ENCODE measurements at places on chromosomes 13 and 19.
A peak's percentile ranks its signal among the peaks of the same experiment; 100 is the strongest.

DNA sequence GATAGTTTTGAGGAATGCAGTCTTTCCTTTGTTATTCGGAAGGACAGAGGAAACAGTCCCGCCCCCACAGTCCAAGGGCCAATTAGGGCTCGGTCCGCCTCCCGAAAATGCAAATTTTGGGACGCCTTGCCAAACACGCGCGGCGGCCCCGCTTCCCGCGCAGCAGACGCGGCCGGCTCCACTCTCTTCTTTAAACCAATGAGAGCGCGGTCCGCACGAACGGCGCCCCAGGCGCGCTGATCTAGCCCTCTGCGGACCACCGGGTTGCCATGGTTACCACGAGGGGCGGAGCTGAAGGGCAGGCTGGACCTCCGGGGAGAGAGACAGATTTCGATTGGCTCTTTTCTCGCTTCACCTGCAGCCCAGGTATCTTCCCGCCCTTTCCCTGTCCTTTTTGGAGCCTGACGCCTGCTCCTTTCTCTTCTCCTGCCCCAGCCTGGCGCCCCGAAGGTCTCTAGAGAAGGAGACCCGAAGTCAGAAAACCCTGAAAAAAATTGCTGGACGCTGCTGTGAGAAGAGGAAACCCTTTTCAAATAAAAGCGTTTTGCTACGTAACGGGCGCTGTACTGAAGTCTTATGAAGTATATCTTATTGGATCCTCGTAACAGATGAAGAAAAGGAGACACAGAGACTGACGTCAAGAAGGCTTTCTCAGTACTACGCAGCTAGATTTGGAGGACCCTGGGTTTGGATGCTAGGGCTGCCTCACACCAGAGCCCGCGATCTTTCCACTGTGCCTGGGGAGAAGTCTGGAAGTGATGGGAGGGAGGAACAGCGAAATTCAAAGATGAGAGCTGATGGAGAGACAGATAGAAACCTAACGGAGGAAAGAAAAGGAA lies 2.0 kb downstream of the PTH2 start:
- no peak for DNase-seq

DNA sequence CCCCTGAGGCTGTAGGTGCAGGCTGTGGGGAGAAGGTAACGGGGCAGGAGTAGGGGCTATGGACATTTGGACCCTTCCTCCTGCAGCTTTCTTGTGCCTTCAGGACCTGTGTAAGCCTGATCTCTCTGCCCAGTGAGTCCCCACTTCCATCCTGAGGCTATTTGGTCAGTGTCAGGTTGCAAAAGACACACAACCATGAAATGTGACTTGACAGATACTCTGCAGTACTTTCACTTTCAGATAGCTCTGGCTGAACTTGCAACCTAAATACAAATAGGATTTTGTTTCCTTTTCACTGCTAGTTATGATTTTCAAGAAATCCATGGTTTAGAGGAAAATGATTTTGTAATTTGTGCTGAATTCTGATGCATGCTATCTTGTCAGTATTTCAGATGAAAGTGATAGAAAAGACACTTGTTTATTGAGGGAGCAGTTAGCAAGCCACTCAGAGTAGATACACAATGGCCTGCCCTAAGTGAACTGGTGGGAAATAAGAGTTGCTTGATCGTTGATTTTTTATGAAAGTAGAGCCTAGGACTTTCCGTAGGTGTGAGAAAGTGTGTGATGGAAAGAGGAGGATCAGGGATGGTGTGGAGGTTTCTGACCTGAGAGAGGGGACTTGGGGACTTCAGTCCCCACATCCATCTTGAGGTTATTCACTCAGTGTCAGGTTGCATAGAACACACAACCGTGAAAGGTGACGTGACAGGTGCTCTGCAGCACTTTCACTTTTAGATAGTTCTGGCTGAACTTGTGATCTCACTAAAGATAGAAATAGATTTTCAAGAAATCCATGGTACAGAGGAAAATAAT lies 18.1 kb upstream of the EID2 start:
- DNase-seq: peak; percentile 19

DNA sequence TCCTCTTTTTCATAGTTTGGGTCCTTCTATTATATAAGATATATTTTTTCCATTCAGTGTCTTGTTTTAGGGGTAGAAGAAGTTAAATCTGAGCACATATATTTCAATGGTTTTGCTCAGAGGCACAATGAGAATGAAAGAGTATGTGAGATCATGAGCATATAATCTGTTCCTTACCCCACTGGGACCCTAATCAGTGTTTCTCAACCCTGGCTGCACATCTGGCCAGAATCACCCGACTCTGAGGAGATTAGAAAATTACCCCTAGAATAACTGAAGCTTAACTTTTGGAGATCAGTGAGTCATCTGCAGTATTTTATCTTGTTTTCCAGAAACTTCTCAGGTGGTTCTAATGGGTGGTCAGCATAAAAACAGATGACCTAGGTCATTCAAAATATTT lies 782 bp downstream of the CYSLTR2 start:
- no peak for DNase-seq

GRCh38 chr13:25901460-25902376 lies 150.1 kb downstream of the SHISA2 start:
- peak; percentile 86 for DNase-seq

- peak; percentile 71 for DNase-seq
Measured at GRCh38 chr19:47230054-47230920, 712 bp downstream of the BBC3 start.

- DNase-seq: no peak
Measured at GRCh38 chr19:31128291-31128690, 220.9 kb downstream of the TSHZ3 start.

- no peak for DNase-seq
Measured at GRCh38 chr19:35273686-35274259, 5.0 kb downstream of the USF2 start.

DNA sequence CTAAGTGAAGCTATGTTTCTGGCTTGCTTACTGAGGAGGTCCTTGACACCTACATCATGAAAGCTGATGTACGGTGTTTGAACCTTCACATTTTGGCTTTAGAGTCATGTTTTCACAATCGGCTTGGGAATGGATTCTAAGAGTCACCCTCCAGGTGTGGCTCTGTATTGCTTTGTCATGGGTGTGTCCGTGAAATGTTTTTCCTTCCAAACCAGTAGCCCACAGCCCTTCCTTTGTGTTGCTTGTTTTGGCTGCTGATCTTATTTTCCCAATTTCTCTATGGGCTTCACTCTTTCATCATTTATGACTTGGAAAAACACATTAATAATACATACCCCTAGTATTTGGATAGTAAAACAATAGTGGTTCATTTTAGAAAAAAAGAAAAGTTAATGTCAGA lies 240.6 kb downstream of the GGACT start:
- DNase-seq: no peak

DNA sequence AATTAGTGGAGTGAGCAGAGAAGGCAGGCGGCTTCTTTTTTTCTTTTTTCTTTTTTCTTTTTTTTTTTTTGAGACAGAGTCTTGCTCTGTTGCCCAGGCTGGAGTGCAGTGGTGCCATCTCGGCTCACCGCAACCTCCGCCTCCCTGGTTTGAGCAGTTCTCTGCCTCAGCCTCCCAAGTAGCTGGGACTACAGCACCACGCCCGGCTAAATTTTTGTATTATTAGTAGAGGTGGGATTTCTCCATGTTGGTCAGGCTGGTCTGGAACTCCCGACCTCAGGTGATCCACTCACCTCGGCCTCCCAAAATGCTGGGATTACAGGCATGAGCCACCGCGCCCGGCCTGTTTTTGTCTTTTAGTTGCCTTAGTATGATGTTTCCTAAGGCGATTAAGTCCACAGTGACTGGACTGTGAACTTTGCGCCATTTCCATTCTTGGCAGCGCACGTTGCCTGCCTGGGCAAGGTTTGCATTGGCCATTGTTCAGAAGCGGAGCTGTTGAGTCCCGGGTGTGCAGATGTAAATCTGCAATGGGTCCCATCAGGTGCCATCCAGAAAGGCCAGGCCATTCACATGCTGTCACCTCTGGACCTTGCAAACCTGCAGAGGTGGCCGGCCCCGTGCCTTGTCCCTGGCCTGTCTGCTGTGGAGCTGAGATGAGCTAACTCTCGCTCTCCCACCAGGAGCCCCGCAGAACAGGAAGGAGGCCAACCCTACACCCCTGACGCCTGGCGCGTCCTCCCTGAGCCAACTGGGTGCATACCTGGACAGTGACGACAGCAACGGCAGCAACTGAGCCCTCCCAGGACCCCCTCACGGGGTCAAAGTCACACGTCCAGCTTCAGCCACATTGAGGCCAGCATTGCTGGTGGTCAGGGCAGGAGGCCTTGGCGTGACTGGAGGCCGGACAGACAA lies 10.9 kb upstream of the SHD start:
- no peak for DNase-seq

DNA sequence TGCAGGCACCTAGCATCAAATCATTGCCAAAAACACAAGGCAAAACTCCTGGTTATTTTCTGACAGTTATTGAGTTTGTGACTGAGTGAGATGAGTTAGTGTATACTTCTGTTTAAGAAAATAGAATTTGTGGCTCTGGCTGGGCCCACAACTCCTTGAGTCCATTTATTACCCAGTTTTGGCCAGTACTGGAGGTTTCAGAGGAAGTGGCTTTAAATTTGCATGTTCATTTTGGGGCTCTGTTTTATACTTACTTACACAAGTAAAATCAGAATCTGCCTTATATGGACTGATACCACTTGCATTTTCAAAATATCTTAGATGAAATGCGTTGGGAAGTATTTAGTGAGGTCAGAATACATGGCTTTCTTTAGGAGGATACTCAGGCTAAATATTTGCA lies 29.0 kb downstream of the TNFSF11 start:
- DNase-seq: no peak

DNA sequence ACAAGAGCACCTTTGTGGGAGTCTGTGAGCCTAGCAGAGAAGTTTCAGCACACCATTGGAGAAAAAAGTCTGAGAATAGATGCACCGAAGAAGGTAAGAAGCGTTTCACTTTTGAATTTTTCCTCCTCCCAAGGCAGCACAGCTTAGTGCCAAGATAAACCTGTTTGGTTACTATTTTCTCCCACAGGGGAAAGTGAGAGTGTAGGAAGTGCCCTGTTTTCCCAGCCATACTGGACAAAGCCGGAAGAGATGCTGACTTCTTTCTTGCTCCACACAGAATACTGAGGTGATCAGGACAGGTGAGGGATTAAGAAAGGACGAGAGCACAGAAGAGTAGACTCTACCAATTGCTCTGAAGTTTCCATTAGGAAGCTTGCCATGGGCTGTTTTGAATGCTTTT lies 1011.0 kb upstream of the MIR17HG start:
- DNase-seq: no peak

DNA sequence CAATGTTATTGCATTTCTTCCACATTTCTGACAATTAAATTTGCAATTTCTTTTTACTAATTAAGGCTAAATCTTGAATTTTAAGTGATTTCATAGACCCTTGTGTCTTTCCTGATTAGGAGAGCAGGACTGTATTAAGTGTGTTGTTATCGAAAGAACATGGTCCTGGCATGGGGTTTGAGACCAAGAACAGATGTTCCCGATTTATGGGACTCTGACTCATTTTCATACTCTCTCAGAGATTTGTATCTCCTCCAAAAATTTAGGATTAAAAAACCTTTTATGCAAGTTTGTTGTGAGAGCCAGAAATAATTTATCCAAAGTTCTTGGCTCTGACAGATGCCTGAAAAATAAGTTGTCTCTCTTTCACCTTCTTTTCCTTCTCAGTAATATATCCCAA lies 589.3 kb upstream of the ARGLU1 start:
- no peak for DNase-seq

- DNase-seq: no peak
Measured at GRCh38 chr13:46936525-46936924, 39.7 kb upstream of the HTR2A start.

DNA sequence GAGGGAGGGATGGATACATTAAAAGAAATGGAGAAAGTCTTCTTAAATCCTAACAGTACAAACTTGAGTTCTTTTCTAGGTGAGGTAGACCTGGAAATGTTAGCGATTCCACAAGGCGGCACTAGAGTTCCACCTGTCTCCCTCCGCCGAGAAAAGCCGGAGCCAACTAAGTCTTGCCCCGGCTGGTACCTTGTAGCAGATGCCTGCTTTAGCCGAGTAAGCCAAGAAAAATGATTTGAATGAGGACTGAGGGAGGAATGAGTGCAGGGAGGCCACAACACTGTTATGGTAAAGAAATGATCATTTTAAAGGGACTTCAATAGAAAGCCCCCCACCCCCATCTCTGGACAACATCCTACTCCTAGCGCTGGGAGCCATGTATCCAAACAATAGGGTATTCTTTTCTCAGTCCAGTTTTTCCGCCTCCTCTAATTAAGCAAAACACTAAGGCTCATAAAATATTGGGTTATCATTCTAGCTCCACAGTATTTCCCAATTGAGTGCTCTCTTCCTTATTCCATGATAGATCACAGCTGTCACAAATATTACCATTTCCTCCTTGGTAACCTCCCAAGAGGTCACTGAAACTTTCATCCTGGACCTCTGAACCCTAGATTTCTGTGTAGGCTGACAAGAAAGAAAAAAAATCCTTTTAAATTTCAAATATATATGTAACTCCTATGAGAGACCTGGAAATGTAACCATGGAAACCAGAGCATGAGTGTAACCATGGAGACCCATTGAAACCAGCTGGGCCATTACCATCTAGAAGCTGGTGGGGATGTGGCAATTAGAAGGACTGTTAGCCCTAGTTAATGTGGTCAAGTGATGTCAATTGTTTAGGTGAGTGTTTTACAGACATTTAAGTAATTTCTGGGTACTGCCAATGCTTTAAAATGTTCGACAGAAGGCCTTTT lies 58.3 kb downstream of the GPALPP1 start:
- peak; percentile 84 for DNase-seq

DNA sequence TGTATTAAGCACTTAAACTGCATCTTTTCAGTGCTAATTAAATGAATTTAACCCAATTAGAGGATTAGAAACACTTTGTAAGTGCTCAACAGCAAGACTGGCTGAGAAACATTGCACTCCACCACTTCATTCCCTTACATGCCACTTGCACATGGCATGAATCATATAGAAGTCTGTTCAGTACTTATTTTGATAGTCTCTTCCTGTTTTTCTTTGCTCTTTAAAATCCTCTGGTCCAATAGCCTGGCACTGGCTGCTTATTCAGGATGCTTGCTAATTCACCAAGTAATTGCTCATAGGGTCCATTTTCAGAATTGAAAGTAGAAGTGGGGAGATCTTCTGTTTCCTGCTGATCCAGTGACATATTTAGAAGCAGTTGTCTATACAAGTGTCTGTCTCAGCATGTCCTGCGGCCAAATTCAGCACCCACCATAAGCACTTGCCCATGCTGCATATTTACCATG lies 900.1 kb downstream of the PCDH9 start:
- DNase-seq: no peak

DNA sequence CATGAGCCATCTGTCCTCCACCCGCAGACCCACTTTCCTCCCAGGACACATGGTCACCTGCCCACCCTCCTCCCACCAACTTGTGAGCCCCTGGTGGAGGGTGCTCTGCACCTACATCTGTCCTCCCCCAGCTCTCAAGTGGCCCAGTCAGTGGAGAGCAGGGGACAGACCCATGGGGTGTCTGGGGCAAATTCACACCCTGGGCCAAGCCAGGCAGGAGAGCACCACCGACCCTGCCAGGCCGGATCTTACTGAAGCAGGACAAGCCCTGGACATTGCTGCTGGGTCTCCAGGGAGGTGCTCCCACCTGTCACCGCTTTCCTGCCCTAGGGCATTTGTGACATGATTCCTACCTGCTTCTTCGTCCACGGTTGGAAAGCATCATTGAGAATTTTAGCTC lies 221.6 kb downstream of the TUBA3C start:
- no peak for DNase-seq

GRCh38 chr19:13986348-13986904 lies 19.7 kb downstream of the RFX1 start:
- peak; percentile 99 for DNase-seq
